ENCODE measurements at places on chromosomes 1 and 21.

DNA sequence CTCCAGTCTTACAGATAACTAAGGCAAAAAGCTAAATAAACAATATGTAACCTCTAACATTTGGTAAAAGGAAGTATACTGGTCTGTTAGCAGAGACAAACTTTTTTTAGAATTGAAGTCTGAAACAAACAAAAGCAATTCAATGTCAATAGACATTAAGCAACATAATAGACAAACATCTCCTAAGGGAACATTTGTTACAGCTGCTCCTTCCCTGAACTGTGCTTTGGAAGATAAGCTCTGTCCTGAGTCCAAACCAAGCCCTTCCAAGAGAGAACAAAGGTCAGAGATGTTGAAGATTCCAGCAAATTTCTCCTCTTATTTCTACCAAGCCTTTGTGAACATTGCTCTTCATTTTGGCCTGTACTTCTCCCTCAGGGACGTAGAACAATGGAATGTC is 25.3 kb downstream of the FMO2 start:
- DNase-seq, result no peak

DNA sequence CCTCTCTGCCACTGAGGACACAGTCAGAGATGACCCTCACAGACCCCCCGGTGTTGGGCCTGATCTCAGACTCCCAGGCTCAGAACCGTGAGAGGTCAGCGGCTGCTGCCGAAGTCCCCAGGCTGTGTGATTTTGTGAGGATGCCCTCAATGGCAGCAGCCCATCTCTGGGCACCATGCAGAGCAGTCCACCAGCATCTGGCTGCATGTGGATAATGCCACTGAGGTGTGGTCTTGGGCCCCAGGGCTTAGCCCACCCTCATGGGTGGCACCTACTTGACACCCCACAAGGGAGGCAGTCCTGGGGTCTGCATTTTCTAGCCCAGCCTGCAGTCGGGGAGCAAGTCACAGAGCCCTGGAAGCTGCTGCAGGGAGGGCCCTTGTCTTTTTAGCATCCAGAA is 5.5 kb upstream of the ACTRT2 start:
- DNase-seq, result no peak

DNA sequence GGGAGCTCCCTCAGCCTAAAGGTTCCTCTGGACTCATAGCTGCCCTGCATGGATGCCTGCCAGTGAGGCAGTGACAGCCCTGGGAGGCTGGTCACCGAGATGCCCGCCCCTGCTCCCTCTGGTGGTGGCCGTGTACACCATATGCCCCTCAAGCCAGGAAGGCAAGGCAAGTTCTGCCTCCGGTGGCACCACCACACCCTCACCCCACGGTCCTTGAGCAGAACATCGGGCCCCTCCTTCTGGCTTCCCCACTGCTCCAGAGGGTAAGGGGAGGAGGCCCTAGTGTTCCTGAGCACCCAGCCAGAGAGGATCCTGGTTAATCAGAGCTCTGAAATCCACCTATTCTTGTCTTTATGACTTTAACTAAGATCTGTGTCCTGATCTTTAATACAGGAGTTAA is 1.5 kb upstream of the S100A14 start:
- DNase-seq, result peak; percentile 90

DNA sequence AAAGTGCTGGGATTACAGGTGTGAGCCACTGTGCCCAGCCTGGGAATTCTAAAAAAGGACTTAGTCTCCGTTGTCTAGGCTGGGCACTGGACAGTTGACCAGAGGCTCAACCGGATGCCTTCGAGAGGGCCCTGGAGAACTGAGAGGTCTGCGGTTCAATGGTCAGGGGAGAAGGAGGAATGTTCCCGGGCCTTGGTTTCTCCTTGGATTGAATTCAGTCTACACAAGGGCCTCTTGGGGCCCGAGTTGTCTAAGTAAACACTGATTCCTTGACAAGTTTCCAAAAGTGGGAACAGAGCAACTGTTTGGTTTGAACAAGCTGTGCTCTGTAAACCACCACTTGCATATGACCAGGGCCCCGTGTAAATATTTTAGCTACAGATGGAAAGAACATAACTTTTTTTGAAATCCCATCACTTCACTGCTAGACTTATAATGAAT is 29.1 kb upstream of the CAPZB start:
- no peak for DNase-seq

DNA sequence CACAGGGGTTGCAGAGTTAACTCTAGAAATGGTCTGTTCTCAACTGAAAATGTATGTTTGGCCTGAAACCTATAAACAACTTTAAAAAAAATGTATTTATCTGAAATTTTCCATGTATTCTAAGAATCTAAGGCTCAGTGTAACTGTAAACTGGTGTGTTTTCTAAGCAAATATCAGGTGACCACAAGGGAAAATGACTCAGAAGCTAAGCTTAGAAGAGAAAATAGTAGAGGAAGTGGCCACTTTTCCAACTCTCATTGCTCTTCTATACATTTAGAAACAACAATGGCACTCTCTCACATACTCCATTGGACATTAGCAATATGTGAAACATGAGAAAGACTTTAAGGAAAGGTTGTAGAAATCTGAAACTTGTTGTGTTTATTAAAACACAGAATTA is 7.5 kb downstream of the TNFSF18 start:
- DNase-seq, result no peak

DNA sequence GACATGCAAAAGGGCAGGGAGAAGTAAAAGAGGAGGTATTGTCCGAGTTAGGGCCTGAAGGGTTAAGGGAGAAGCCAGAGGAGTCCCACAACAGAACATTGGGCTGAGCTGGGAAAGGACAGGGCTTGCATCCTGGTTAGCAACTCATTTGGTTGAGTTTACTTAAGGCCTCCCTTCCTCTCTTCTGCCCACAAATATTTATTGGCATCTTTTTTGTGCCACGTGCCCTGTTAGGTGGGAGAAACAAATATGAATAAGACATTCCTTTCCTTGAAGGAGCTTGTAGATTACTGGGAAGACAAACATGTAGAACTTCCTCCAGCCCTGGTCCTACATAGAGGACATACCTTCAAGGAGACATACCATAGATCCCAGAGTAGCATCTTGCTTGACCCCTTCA is 53.0 kb upstream of the PRELP start:
- DNase-seq, result no peak

GRCh38 chr1:66732407-66733166 is 19.7 kb upstream of the DYNLT5 start:
- no peak for DNase-seq

GRCh38 chr1:177132141-177132540 is 32.4 kb downstream of the ASTN1 start:
- DNase-seq, result no peak

DNA sequence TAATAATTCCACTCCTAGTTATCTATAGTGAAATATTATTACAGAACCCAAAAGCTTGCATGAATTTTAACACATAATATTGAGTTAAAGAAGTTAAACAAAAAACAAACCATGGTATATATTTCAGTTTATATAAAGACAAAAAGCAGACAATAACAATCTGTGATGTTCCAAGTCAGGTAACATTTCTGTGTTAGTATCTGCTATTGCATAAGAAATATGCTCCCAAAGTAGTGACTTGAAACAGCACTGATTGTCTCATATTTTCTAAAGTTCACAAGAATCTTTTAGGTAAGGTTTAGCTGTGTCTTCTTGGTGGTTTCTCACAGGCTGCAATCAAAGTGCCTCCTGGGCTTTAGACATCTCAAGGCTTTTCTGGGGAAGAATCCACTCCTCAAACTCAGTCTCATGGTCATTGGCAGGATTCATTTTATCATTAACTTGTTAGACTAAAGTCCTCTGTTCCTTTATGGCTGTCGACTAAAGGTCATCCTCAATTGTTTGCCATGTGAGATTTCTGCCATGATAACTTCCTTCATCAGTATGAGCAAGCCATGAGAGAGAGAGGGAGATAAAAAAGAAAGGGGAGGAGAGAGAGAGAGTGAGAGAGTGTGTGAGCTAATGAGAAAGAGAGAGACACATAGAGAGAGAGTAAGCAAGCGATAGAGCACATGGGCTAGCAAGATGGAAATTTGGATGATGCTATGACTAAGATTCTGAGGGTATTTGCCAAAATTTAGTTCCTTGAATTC is 19.9 kb downstream of the GBP1 start:
- DNase-seq, result no peak

DNA sequence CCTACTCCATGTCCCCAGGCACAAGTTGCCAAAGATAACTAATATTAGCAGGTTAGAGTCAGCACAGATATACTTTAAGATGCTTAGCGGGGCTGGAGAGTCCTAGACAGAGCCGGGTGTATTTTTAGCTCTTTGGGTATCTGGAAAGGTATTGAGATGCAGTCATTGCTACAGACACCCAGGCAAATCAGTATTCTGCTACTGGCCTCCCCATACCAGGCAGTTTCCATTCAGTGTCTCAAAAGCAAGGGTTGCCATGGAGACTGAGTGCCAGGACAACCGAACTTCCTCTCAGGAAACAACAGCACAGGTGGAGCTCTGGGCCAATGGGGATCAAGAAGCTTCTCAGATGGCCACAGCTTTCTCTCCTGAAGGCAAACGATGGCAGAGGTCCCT is 45.3 kb downstream of the KCNC4 start:
- no peak for DNase-seq

GRCh38 chr1:197800379-197801110 is 25.3 kb upstream of the DENND1B start:
- DNase-seq, result no peak

DNA sequence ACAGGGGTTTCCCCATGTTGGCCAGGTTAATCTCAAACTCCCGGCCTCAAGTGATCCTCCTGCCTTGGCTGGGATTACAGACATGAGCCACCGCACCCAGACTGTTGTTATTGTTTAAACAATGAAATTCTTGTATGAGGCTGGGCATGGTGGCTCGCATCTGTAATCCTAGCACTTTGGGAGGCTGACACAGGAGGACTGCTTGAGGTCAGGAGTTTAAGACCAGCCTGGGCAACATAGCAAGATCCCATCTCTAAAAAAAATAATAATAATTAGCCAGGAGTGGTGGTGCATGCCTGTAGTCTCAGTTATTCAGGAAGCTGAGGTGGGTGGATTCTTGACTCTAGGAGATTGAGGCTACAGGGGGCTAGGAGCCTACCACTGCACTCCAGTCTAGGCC is 6.7 kb upstream of the WDTC1 start:
- DNase-seq, result no peak

DNA sequence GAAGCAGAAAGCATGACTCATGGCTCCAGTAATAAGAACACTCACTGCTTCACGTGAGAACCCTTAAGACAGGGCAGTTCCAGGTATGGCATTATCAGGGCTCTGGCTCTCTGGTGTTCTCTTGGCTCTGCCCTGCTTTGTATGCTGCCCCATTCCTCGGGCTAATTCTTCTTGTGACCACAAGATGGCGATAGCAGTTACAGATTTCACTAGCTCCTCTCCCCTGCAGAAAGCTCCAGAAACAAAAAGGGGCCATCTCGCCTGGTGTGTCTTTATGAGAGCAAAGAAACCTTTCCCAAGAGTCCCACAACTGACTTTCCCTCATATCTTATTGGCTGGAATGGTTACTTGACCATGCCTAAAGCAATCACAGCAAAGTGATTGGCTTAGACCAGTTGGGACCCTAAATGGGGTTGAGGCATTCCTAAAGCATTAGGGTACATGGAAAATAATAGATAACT is 60.1 kb downstream of the F3 start:
- peak; percentile 37 for DNase-seq

- no peak for DNase-seq
Measured at GRCh38 chr1:105686874-105687690, 1369.4 kb upstream of the PRMT6 start.

DNA sequence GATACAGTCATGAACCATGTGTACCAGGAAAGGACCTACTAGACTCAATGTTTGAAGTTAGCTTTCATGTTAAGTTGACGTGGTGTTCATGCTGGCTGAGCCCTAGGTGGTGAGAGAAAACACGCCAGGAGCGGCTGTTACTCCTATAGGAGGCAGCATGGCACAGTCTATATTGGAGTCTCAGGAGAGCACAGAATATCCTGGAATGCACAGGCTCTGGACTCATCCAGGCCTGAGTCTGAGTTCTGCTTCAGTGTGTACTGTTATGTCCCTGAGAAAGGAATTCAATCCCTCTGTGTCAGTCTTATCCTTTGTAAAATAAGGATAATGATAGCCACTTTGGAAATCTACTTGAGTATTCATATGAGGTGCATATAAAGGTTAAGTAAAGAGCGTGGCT is 41.2 kb downstream of the DPT start:
- DNase-seq, result no peak

DNA sequence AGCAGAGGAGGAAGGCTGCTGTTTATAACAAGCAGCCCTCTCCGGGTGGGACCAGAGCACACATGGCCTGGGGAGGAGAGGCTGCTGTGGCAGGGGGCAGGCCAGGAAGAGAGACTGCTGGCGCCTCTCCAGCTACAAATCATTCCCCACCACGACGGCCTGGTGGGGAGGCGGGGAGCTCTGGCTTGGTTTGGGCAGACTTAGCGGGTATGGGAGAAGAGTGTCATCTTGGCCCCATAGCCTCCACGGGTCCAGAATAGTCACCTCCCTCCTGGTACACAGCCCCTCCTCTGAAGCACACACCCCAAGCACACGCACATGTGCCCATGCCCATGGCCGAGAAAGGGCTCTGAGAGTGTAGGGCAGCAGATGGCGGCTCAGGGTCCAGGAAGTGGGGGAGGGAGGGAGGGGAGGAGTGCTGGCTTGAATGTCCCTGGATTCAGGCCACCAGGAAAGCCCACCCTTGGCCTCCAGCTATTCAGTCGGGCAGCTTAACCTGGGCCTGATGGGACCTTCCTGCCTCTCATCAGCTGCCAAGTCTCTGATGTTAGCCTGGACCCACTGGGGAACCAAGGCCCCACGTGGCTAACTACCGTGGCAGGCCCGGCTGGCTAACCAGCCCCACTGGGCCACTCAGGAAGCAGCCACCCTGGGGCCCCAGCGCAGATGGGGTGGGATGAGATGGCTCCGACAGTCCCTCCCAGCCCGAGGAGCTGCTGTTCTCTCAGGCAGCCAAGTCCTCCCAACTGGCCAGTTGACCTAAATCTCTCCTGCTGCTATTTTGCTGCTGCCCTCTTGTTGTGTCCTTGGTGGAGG is 10.9 kb downstream of the LRP8 start:
- DNase-seq, result no peak

- DNase-seq, result no peak
Measured at GRCh38 chr1:236913371-236914037, 90.7 kb downstream of the MT1HL1 start.

- peak; percentile 32 for DNase-seq
Measured at GRCh38 chr1:45172005-45172404, 34.4 kb downstream of the ZSWIM5 start.

DNA sequence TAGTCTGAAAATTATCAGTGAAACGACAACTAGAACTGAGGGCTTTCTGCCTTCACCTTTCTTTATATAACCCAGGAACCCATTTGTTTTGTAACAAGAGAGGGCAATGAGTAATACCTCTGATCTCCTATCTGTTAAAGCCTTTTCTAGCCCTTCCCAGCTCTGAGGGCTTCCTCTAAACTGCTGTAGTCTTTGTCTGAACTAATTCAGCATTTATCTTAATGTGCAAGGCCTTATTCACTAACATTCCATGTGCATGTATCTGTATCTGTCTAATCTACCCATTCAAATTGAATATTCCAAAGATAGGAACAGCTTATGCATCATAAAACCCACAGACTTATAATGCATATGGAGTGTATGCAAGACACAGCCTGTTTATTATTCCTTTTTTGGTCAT is 167.1 kb downstream of the LYPLAL1 start:
- DNase-seq, result no peak

Measured in SHP77 (cell line).